ENCODE measurements at places on chromosomes 3 and 15. TPM values are rescaled to one million over a fixed set of nuclear protein-coding genes. Genes with fewer than 3 reads are reported as not detected.

The SAMMSON gene
- total RNA-seq, result not detected

The CADPS gene
- 1.1 TPM for total RNA-seq

The DUSP7 gene
- 40.7 TPM for total RNA-seq

- DNase-seq, result no peak
Measured at GRCh38 chr3:109687626-109688025, 350.3 kb upstream of the DPPA4 start.

DNA sequence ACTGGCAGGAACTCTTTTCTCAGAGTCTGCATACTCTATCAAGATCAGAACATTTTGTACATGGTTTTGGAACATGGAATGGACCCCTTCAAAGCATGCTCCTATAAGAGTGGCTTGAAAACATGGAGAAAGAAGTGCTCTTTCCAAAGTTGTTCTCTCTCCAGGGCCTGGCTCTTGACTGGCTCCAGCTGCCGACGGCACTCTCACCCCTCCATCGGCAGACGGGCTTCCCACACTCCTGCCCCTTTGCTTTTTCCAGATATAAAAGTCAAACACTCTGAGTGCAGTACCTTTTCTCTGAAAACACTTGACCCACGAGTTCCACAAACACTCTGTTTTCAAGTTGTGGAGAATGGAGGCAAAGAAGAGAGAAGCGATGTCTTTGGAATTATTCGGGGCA is 72.5 kb upstream of the ONECUT1 start:
- DNase-seq, result no peak

GRCh38 chr15:74768771-74769342 is 13.0 kb upstream of the CSK start:
- peak; percentile 74 for DNase-seq

- no peak for DNase-seq
Measured at GRCh38 chr3:71879089-71879488, 94.1 kb upstream of the PROK2 start.

DNA sequence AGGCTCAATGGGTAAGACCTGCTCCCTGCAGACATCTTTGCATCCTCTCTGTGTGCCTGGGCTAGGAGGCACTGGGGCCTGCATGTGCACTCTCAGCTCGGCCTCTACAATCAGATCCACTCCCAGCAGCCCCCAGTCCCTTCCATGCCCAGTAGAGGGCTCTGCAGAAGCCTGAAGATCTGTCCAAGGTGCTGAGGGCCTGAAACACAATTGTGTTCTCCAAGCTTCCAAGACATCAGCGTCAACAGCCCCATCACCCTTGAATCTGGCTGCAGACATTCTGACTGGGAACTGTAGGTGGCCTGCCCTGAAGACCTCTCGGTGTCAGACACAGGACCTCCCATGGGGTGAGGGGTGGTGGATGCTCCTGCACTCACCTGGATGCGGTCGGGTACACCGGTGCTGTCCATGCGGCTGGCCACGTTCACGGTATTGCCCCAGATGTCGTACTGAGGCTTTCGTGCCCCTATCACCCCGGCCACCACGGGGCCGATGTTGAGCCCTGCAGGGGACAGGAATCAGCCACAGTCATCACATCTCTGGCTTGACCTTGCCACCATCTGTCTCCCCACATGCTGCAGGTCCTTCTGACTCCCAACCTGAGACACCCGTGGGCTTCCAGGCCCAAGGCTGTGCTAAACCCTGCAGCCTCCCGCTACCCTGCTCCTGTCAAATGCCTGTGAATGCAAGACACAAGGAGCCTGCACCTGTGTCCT is 84.7 kb downstream of the SEC22A start:
- no peak for DNase-seq

DNA sequence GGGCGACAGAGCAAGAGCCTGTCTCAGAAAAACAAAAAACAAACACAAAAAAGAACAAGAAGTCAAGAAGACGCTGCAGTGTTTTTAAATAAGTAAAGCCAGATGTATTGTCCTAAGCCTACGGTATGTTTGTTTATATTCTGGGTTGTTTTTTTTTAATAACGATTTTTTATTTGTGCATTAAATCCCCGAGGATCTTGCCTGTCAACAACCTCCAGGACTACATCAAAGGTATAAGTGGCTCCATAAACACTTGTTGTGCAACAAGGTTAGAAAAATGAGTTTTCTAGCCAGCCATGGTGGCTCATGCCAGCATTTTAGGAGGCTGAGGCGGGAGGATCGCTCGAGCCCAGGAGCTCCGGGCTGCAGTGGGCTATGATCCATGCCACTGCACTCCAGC is 26.1 kb downstream of the ITGB5 start:
- no peak for DNase-seq

- no peak for DNase-seq
Measured at GRCh38 chr3:173501931-173502489, 104.5 kb downstream of the NLGN1 start.

- DNase-seq, result no peak
Measured at GRCh38 chr3:77045686-77046085, 5.8 kb downstream of the ROBO2 start.

DNA sequence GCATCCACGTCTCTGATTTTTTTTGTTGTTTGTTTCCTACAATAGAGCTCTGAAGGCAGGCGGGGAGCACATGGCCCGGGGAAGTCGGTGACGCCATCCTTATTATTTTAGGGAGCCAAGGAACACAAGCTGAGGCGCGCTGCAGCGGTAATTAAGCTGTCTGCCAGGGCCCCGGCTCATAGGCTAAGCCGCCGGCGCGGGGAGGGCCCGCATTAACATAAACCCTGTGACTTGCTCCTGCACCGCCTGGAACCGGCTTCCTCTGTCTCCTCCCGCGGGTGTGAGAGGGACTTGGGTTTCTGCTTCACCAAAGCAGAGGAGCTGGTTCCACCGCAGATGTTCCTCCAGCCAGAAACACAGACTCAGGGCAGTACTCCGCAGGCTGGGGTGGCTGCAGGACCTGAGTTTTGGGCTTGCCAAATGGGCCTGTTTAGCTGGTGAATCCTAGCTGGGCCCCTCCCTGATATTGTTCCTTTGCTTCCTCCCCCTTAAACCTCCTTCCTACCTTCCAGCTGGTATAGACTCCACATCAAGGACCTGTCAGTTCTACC is 25.3 kb downstream of the ANP32A start:
- peak; percentile 93 for DNase-seq

DNA sequence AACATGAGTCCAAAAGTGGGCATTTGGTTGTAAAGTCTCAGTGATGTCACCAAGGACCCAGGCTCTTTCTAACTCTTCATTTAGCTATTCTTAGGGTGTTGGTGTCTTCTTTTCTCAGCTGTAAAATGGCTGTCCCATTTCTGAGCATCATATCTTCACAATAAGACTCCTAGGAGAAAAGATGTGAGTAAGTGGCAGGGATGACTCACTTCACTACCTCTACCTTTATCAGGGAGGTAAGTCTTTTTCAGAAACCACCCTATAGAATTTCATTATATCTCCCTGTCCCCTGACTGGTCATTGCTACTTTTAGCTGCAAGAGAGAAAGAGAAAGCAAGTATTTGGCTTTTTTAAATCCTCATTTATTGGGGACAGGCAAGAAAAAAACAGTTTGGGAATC is 300.2 kb upstream of the RBMS3 start:
- no peak for DNase-seq

GRCh38 chr3:111761309-111761795 is 97.7 kb upstream of the PHLDB2 start:
- DNase-seq, result no peak

DNA sequence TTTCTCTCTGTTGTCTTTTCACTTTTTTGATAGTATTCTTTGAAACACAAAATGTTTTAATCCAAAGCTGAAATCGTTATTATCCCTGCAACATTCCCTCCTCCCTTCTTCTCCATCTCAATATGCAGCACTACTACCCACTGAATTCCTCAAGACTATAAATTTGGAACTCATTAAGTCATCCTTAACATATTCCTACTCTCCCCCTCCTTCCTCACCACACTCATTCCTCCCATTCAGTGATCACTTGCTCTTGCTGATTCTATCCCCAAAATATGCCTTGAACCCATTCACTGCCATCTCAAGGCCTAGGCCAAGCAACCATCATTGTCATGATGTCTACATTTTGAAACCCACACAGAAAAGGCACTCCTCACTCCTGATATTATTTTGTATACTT is 2.4 kb upstream of the PIK3R4 start:
- no peak for DNase-seq

DNA sequence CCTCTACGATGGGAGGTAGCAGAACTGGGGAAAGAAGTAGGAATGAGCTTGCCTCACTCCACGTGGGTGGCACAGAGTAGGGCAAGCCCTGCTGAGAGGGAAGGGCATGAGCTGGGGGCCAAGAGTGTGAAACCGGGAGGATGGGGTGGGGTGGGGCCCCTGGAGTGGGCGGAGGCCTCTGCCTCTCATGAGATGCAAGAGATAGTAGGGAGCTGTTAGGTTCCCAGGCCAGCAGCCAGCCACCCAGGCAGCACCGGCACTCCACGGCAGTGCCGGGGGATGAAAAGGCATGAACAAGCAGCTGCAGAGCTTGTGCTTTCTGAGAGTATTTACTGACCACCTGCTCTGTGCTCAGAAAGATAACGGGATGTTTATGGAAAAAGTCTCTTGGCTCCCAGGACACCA is 24.4 kb upstream of the PLA2G4E start:
- no peak for DNase-seq

The PPP1R14D gene
- total RNA-seq, result 1.3 TPM

DNA sequence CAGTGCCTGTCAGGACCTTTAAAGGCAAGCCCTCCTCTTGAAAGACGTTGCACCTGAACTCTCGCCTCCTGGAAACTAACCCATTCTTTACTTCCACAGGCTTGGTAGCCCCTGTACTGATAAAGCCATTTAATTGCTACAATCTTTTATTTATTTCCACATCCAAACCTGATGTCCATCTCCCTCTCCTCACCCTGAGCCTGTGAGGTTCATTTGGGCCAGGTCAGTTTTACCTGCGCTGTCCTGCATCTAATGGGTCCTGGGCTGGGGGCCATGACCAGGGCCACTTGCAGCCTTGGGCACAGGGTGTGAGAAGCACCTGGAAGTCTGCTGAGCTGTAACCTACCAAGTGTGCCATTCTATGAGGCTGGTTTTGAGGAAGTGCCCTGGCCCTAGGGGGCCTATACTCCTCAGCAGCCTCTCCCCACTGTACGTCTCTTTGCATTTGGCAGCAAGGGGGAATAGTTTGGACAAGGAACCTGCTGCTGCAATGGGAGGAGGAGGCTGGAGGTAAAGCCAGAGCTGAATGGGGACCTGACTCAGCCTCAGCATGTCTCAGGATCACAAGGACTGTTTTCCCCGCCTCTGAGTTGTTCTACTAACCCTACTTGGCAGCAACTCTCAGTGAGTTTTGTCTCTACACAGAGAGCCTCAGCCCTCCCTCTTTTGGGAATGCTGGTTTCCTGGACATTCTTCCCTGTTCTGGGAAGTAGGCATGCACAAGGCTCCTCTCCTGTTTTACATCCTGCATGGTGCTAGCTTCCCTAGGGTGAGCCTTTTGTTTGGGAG is 53.8 kb downstream of the WDR76 start:
- DNase-seq, result no peak

- DNase-seq, result no peak
Measured at GRCh38 chr3:10370429-10370828, 49.5 kb upstream of the SEC13 start.

The EPHA3 gene
- 5.1 TPM for total RNA-seq

The CPNE4 gene
- 0.26 TPM for total RNA-seq

The RAB6B gene
- 7.4 TPM for total RNA-seq

- DNase-seq, result no peak
Measured at GRCh38 chr3:173354124-173354523, 43.4 kb upstream of the NLGN1 start.

GRCh38 chr15:42919799-42920518 is 619 bp downstream of the TTBK2 start:
- DNase-seq, result peak; percentile 74

DNA sequence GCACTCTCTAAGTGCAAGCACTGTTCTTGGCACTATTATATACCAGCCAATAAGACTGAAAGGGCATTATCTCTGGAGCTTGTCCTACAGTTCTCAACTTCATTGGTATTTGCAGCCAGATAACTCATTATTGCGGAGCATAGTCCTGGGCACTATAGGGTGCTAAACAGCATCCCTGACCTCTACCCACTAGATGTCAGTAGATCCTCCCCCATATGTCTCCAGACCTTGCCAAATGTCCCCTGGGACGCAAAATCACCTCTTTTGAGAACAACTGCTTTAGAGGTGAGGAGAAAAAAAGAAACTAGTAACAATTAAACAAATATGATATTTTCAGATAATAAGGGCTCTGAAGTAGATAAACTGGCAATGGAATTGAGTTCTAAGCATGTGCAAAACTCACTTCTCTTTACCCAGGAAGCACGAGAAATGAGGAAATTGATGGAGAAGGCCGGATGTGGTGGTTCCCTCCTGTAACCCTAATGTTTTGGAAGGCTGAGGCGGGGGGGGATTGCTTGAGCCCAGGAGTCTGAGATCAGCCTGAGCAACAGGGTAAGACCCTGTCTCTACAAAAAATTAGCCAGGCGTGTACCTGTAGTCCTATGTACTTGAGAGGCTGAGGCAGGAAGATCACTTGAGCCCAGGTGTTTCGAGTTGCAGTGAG is 61.4 kb downstream of the FRMD4B start:
- no peak for DNase-seq

DNA sequence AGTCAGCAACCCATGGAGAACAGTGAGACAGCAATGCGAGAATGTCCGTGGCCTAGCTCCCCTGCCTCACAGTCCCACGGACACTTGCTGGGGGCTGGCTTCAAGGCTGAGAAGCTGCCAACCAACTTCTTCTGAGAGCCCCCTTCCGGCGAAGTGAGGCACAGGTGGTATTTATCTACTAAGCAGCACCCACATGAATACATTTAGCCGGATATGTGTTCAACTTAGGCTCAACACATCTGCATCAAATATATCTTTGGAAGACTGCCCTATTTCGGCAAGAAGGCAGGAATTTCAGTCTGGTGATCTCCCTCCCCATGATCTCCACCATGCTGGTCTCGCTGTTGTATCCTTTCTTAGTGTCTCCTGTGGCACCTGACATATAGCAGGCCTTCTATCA is 340.9 kb upstream of the NR2E3 start:
- DNase-seq, result no peak

DNA sequence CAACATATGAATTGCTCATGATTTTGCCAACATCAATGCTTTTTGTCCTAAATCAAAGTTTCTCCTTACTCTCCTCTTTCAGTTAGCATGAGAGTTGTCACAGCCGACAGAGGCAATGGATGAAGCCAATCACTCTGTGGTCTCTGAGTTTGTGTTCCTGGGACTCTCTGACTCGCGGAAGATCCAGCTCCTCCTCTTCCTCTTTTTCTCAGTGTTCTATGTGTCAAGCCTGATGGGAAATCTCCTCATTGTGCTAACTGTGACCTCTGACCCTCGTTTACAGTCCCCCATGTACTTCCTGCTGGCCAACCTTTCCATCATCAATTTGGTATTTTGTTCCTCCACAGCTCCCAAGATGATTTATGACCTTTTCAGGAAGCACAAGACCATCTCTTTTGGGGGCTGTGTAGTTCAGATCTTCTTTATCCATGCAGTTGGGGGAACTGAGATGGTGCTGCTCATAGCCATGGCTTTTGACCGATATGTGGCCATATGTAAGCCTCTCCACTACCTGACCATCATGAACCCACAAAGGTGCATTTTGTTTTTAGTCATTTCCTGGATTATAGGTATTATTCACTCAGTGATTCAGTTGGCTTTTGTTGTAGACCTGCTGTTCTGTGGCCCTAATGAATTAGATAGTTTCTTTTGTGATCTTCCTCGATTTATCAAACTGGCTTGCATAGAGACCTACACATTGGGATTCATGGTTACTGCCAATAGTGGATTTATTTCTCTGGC is 2.5 kb downstream of the OR4F6 start:
- no peak for DNase-seq

GRCh38 chr3:58691997-58692396 is 25.4 kb upstream of the FAM3D start:
- no peak for DNase-seq

Measured in upper lobe of right lung (tissue), 1 donor.